ENCODE measurements at places on chromosomes 11 and 22.
A peak's percentile ranks its signal among the peaks of the same experiment; 100 is the strongest.

DNA sequence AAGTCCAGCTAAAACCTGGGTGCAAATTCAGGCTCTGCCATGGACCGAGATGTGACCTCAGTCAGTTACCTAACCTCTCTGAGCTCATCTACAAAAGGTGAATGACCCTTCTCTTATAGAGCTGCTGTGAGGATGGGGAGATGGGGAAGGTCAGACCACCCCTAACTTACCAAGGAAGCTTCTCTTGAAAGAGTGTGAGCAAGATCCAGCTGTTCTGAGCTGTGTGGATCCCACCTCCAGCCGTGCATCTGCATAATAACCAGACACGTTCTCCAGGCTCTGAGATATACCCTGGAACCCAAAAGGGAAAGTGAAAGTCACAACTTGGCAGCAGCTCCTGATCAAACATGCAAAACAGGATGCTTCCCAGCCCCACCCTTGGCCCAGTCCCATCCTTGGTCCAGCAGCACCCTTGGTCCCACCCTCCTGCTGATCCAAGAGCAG is at the start of gene APOL3:
Gene APOL3, minus strand, starts transcription at position 257 of the 444 bp plus-strand sequence. CDS start 11,700 bp downstream, outside the sequence.
- no peak for DNase-seq

DNA sequence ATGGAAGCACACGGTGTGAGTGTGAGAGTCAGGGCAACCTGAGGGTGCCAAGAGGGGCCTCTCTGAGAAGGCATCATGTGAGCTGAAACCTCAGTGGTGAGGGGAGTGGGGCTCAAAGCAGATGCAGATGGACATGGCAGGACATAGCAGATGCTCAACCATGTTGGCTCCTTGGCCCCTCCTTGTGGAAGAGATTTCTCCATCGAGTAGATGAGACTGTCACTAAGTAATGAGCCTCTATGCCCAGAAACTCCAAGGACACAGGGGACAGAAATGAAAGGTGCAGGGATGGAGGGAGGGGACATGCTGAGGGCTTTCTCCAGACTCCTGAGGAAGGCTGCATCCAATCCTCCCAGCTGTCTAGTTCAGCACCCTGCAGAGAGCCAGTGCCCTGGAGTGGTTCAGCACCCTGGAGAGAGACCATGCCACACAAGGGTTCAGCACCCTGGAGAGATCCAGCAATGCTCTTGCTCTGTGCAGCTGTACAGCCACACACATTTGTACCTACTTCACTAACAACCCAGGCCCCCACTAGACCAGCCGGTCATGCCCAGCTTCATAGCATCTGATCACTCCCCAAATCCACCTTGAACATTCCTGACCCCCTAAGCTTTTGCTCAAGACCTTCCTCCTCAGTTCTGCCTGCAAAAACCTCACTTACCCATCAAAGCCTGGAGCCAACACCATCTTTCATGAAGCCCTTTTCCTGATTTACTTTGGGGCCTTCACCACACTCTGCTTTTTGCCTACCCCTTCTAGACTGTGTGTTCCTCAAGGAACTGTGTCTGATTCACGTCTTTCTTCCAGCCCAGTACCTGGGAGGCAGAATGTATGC is 252.0 kb downstream of the CTTN start:
- DNase-seq, result no peak

GRCh38 chr22:46803031-46803880 is 40.8 kb downstream of the TBC1D22A start:
- no peak for DNase-seq

GRCh38 chr11:115993590-115993989 is 489.4 kb upstream of the CADM1 start:
- no peak for DNase-seq

DNA sequence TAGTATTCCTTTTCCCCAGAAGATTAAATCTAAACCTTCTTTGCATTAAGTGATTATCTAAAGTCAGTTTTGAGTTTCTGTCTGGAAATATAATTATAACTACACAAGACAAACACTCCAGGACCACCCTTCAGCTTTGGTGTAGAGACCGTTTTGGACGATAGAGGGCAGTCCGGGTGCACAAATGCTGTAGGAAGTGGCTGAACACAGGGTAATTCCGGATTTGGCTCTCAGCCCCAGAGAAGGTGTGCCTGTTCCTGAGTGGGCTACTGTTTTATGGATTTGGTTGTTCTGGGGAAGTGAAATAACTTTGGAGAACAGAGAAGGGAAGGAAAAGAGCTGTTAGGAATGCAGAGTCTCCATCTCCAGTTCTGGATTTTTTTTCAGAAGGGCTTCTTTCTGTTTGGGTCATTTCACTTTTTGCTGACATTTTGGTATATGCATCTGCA is 14.8 kb downstream of the EXT2 start:
- DNase-seq, result peak; percentile 35

GRCh38 chr11:125933030-125933813 is 12.6 kb upstream of the VSIG10L2 start:
- no peak for DNase-seq

DNA sequence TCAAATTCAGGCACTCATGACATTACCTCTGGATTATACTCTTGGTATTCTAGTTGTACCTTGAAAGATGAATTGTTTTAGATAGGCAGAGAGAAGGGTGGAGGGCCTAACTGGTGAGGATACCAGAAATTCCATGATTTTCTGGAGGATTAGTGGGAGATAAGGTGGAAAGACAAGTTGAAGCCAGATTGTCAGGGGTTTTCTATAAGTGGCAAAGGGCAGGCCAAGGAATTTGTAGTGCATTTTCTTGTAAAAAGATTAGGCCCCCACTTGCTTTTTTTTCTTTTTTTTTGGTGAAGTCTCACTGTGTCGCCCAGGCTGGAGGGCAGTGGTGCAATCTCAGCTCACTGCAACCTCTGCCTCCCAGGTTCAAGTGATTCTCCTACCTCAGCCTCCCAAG is 28.4 kb upstream of the PRDM10 start:
- no peak for DNase-seq
